ENCODE measurements at places on chromosomes 16 and 17.

GRCh38 chr17:17572010-17572785 lies 19.3 kb downstream of the PEMT start:
- DNase-seq = no peak

DNA sequence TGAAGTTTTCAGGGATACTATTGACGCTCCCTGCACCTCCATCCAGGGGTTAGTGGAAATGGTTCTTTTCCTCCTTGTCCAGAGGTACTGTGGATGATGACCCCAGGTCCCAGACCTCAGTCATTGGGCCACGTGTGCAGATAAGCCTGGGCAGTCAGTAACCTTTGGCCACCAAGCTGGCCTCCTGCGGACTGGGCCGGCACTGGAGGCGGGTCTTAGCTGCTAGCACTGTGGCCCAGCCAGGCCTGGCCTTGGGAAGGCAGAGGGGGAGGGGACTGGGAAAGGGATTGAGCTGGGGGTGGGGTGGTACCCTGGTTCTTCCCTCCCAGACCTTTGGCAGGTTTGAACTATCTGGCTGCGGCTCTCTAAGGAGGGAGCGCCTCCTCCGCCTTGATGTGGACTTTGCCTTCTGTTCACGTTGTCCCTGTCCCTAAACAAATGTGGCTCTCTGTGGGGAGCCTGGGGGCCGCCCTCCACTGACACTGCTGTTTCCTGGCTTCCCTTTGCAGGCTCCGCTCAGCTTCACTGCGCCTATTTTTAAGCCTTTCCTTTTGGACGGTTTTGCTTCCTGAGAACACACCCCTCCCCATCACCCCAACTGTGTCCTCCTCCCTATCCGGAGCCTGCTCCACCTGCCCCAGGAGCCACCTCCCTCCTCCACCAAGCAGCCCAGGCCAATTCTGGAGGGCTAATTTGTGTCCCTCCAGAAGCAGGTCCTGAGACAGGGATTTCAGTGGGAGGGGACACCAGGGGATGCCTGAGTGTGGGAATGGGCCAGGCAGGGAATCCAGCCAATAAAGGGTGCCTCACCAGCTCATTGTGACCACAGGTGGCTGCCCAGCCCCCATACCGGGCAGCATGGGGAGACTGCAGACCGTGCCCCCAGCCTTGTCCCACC lies 251.9 kb downstream of the SEC14L1 start:
- no peak for DNase-seq

DNA sequence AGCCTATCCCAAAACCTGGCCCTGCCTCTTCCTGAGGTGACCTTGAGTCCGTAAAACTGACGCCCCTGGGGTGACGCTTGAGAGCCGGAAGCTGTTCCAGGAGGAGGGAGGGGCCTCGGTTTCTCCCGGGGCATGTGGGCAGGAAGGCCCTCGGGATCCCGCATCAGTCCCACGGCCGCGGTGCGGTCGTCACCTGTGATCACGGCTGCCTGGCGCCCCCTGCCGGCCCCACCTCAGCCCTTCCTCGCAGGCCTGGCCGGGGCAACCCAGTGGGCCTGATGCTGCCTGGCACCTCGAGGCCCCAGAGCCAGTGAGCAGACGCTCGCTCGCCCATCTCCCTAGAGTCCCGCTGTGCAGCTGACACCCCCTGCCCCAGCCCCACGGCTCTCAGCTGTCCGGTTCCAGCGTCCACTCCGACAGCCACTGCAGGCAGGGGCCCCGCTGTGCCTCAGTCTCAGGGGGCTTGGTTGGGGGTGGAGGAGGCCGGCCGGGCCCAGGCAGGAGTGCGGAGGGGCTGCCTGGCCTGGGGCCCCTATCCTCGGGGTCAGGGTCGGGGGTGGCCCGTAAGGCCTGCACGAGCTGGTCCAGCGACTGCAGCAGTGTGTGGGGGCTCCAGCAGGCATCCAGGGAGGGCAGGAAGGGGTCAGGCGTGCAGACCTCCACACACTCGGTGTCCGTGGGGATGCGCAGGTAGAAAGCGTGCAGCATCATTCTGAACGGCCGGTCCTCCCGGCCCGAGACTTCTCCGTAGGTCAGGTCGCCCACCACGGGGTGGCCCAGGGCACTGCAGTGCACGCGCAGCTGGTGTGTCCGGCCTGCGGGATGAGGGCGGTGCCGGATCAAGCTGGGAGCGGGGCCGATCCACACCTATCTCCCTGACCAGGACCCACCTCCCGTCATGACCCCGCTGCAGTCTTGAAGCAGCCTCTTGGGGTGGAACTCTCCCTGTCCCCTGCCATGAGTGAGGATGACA lies 2.3 kb downstream of the RPUSD1 start:
- peak; percentile 71 for DNase-seq

DNA sequence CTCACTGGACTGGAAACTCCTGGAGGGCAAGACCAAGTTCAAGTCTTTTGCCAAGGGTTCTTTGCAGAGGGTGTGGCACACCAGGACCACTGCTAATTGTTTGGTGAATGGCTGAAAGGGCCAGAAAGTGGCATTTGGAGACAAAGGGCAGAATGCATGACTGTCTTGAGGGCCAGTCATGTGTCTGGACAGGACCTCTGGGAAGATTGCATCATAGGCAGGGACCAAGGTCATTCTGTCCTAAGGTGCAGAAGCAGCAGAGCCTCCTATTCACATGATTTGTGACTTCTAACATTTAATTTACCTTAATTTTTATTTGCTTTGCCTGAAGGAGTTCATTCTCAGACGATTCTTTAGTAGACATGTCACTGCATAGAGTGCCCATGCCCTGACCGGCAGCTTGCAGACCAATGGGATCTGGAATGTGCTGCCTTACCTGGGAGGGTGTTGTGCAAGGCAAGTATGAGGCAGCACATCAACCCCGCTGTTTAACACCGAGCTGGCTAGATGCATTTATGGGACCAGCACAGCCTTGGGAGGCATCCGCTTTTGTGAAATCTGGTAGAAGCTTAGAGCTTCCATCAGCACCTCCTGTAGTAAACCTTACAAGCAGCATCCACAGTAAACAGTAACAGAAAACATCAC lies 62.3 kb upstream of the MAF start:
- DNase-seq = no peak

GRCh38 chr17:78257810-78258322 lies 26.4 kb downstream of the TMEM235 start:
- DNase-seq = no peak

DNA sequence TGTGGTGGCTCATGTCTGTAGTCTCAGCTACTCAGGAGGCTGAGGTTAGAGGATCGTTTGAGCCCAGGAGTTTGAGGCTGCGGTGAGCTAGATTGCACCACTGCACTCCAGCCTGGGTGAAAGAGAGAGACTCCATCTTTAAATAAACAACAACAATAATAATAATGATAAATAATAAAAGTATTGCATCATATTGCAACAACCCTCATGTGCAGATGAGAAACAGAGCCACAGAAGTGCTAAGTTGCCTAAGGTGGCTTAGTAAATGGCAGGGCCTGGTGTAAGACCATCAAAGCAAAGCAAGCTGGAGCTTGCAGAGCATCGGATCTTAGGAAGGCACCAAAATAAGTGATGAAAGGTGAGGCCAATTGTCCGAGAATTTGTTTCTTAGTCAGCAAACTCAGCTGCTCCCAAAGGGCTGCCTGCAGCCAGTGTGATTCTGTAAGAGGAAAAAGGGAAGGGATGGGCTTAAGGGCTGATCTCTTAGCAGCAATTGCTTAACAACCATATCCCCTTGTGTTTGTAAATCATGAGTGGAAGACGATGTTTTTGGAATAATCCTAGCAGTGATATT lies 45.3 kb upstream of the HS3ST3A1 start:
- no peak for DNase-seq

DNA sequence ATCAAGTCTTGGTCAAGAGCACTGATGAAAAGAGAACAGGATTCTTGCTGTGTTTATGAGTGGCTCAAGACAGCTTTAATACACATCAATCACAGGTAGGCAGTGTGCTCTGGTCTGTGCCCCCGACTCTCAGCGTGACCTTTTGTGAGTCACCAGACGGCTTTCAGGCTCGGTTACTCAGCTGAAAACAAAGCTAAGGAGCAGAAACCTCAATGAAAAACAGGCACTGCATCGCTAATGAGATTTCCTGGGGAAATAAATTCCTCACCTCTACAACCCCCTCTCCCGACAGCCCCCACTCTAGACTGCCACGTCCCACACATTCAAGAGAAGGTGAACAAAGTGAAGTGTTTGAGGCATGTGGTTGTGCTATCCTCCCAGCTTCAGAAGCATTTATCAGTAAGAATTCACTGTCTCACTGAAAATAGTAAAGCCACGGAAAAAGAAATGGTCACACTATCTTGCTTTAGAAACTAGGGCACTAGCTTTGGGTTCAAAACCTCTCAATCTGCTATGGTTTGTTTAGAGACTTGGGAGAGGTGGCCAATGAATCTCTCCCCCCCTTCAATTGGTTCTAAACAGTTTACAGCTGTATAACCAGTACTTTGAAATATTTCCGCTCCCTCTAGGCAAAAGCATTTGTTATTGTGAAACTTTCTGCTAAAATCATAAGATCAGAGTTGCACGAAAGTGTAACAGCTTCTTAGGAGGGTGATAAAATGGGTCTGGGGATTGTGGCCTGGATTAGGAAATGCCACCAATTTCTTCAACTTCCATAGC lies 199.5 kb upstream of the PMFBP1 start:
- DNase-seq = no peak

GRCh38 chr16:66308096-66308495 lies 58.4 kb upstream of the CDH5 start:
- no peak for DNase-seq

- no peak for DNase-seq
These were observed 343.0 kb downstream of the SNX29 start for GRCh38 chr16:12319428-12320035.

DNA sequence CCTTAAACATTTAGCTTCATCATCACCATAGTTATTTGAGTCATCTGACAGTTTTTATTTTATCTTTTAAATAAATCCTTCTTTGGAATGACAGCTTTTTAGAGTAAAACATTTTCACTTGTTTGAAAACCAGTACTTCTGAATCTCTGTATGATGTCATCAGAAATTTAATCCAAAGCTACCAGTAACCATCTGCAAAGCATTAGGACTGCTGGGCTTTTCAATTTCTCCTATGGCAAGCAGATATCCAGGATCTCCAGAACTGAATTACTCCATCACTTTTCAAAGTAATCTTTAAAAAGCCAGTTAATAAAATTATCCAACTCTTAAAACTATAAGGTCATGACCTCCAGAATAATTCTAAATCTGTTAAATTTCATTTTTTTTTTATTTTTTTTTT lies 51.5 kb downstream of the CHCT1 start:
- no peak for DNase-seq

DNA sequence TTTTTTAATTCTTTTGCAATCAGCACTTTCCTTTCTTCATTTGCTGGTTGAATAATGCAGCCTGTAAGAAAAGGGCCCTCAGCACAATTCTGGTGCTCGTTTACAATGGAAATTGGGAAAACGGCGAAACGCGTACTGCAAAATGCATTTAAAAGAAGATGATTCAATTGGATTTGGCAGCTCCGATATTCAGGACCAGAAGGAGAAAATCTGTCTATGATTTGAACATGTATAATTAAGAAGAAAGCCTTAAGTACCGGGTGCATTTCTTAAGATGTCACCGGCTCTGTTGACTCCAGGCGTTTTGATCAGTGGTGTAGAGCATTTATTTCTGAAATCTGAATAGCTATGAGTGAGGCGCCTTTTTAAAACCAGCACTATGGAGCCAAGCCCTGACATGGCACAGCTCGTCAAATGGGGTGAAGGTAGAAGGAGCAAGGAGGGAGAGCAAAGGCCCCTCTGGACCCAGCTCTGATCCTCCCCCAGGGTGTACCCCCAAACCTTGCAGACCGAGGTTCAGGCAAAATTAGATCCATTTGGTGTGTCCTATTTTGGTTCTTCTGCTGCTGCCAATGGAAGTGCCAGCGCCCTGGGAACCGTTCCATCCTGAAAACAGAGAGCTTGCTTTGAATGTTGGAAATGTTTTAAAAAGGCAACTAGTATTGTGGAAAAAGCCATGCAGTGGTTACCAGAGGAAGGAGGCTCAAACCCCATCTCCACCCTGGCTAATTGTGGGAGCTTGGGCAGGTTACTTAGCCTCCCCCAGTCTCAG lies 161.4 kb upstream of the RPL38 start:
- DNase-seq = no peak

- peak; percentile 25 for DNase-seq
These were observed 702 bp downstream of the TENT4B start for GRCh38 chr16:50153596-50154419.

DNA sequence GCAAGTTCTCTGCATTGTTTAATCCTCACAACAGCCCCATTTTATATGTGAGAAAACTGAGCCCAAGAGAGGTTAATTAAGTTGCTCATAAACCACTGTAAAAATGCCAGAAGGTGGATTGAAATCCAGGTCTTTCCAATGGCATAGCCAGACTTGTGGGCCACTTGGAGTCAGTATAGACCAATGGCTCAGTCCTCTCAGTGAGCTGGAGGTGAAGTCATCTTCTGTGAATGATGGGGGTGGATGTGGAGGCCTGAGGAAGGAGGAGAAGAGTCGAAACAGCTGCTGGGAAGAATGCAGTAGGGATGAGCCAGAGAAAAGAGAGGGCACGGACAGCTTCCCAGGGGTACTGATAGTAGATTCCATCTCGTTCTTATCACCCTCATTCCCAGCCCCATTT lies 213.4 kb downstream of the SOX9 start:
- no peak for DNase-seq

DNA sequence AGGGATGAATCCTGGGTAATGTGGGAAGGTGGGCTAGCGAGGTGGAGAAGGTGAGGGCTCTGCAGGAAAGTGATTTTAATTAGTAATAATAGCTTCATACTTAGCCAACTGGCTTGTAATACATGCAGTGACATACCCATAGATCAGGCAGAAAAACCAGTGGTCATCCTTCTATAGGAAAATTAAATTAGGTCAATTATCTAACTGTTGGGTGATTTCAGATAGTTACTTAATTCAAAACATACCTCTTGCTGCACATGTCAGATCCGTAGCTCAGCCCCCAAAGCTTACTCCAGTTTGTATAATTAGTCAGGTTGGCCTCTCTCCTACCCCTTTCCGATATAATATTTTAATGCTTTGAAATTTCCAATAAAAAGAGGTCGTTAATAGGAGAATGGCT lies 137.0 kb downstream of the TMEM114 start:
- no peak for DNase-seq

GRCh38 chr17:63445571-63445953 lies 544 bp downstream of the CYB561 start:
- DNase-seq = peak; percentile 40

- no peak for DNase-seq
These were observed 16.0 kb upstream of the CDRT4 start for GRCh38 chr17:15483431-15483830.

DNA sequence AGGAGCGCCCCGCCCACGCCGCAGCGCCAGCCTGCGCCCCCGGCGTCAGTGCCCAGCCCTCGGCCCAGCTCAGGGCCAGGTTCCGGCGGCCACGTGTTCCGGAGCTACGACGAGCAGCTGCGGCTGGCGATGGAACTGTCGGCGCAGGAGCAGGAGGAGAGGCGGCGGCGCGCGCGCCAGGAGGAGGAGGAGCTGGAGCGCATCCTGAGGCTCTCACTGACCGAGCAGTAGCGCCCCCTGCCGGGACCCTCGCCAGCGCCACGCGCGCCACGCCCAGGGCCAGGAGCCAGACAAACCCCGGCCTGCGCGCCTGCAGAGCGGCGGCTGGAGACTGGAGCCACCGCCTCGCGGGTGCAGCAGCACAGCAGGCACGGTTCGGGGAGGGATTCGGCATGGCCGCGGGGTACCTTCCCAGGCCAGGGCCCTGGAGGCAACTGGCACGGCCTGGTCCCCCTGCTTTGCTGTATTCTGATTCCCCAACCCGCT lies 9.3 kb downstream of the CORO6 start:
- DNase-seq = peak; percentile 91

Data from activated T-cell treated with anti-CD3 and anti-CD28 coated beads for 1 hour (primary cell).